ENCODE measurements at places on chromosomes 4 and X.

GRCh38 chr4:168269896-168270295 lies 48.7 kb downstream of the DDX60 start:
- no peak for DNase-seq

DNA sequence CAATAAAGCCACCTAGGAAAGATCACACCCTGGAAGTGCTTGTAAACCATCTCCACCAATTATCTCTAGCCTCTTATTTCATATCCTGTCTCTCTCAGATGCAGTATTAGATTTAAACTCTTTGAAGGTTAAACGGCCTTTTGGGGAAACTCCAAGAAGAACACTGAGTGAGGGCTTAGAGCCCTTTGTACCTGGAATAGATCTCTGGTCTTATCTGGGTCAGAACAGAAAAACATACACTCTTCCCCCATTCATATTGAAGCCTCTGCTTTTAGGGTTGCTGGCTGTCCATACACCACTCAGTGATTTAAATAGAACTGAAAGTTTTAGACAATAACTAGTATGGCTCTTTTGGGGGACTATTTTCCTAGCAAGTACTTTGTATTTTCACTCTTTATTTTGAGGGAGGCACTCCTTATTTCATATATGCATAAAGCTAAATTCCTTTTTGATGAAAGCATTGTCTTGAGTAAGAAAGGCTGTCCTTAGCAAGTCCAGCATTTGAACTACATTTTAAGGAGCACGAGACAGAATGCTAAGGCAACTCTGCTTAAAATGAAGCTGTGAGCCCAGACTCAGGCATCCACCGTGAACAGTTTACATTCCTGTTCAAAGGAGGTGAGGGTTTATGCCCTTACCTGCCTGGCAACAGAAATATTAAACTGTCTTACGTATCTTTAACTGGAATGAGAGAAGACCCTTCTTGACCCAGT lies 17.4 kb downstream of the YY2 start:
- no peak for DNase-seq

- DNase-seq = no peak
Observed at GRCh38 chr4:177332119-177332518, 22.4 kb downstream of the NEIL3 start.

- DNase-seq = no peak
Observed at GRCh38 chr4:3407171-3407771, 34.5 kb upstream of the HGFAC start.

- DNase-seq = no peak
Observed at GRCh38 chrX:110373310-110373709, 14.7 kb downstream of the RTL9 start.

GRCh38 chr4:37687194-37687562 lies 1.0 kb upstream of the RELL1 start:
- no peak for DNase-seq

GRCh38 chrX:103063191-103063845 lies 653 bp downstream of the BEX1 start:
- DNase-seq = no peak

DNA sequence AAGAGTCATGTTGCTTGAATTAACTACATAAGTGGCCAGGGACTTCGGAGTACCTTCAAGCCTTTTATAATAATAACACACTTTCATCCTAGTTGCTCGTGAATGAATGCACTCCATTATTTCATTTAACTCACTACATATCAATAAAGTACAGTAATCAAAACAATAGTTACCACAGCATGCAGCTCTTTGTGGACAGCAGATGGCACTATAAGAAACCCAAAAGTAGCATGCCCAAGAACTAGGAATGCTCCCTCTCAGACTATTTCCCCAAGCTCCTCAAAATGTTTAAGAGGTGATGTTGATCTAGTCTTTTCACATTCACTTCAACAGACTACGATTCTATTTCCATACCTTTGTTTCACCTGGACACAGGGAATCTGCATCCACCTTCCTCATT lies 500.8 kb upstream of the DIAPH2 start:
- DNase-seq = no peak

DNA sequence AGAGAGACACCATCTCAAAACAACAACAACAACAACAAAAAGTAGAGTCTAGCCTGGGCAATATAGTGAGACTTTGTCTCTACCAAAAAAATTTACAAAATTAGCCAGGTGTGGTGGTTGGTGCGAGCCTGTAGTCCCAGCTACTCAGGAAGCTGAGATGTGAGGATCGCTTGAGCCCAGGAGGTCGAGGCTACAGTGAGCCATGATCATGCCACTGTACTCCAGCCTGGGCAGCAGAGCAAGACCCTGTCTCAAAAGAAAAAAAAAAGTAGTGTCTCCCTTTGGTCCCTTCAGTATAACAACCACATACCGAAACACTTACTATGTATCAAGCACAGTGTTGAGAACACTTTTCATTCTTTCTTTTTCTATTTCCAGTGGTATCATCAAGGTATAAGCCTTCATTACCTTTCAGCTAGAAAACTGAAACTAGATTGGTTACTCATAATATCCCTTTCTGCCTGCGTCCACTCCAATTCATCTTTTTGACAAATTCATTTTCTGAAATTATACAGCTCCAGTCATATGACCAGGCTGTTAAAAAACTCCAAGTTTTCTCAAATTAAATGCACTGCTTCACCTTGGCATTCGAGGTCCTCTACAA lies 54.1 kb downstream of the RPS6KA3 start:
- DNase-seq = no peak

GRCh38 chrX:16920075-16920474 lies 26.4 kb upstream of the REPS2 start:
- DNase-seq = no peak

DNA sequence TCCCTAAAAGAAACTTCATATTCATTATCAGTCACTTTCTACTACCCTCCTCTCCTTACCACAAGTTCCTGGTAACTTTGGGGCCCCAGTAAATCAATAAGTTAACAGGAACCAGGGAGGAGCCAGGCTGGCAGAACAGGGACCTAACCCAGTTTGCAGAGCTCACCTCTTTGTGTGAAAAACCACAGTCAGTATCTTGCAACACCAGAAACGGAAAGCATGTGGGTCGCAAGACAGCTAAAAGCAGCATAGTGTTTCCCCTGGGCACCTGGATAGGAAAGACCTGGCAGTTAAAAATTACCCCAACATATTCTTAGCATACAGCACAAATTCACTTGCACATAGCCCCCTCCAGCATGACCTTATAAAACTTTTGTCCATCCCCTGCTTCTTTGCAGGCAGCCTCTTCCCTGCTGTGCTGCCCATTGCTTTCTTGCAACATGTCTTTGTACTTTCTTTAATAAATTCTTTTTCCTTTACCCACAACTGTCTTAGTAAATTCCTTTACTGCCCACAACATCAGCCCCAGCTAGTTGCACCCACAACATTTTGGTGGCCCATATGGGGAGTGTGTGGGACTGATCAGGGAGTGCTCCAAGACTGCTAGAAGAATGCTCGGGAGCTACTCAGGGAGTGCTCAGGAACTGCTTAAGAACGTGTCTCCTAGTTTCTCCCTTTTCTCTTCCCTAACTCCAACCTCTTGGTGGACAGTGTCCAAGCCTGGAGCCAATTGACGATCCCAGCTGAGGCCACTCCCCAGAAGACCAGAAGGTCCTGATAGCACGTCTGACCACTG lies 83.4 kb downstream of the MSN start:
- DNase-seq = no peak

DNA sequence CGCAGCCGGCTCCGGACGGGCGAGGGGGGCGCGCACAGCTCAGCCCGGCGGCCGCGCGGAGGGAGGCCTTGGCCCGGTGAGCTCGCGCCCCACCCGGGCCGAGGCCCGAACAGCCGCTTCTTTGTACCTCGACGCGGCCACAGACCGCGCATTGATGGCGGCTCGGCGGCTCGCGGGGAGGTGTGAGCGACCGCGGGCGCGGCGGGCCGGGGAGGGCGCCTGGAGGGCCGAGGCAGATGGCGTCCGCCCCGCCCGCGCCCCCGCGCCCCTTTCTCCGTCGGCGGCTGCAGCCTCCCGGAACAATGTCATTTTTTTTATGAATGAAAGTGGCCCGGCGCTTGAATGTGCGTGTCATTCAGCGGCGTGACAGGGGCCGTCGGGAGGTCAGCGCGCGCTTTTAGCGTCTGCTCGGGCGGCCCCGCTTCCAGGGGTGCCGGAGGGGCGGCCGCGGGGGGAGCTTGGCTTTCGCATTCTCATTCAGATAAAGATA lies 1.8 kb downstream of the FGFR3 start:
- DNase-seq = no peak

- no peak for DNase-seq
Observed at GRCh38 chr4:40963897-40964478, 214.2 kb downstream of the NSUN7 start.

DNA sequence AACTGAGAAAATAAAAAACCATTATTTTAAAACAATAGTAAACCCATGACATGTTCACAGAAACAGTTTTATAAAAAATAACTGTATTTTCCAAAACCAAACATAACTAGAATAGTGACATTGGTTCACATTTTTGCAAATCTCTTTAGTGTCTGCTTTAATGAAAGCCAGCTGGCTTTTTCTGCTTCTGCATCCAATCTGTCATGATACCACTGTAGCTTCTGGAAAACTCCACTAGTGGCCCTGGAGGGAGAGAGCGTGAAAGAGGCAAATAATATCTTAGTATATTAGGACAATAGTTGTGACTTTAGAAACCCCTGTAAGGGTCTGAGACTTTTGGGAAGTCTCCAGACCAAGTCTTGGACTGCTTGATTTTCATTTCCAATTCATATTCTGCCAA lies 31.1 kb downstream of the FGFBP1 start:
- no peak for DNase-seq

GRCh38 chr4:48518143-48518542 lies 28.1 kb downstream of the ZAR1 start:
- no peak for DNase-seq

GRCh38 chr4:105967058-105967658 lies 71.9 kb downstream of the NPNT start:
- no peak for DNase-seq

DNA sequence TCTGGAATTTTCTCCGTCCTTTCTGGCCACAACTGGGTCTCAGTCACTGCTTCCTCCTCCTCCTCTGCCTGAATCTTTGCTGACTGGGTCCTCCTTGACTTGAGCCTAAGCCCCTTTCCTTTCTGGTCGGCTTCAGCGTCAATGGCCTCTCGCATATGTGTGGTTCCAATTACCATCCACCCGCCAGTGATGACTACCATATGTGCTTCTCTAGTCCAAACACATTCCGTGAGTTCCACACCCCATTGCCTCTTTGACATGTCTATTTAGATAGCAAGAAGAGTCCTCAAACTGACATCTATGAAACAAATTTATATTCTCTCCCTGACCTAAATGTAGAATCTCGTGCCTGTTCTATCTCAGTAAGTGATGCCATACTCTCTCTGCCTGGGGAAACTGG lies 19.8 kb downstream of the MXRA5 start:
- no peak for DNase-seq

DNA sequence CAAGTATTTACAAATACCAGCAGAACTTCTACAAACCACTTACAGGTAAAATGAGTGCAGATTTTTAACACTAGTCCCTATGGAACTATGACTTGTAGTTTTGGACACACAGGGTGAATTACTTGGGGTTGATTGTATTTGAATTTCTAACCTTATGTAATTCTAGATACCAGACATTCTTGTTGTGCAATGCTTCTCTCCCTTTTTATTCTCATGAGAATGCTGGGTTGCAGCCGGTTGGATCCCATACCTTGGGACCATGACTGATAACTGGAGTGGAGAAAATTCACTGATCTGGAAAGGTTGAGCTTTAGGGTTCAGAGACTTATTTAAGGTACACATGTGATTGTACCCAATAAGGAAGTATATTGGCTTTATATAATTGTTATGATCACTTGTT lies 8.8 kb downstream of the TET2 start:
- DNase-seq = no peak

- no peak for DNase-seq
Observed at GRCh38 chr4:135239964-135240363, 1038.4 kb upstream of the PABPC4L start.

DNA sequence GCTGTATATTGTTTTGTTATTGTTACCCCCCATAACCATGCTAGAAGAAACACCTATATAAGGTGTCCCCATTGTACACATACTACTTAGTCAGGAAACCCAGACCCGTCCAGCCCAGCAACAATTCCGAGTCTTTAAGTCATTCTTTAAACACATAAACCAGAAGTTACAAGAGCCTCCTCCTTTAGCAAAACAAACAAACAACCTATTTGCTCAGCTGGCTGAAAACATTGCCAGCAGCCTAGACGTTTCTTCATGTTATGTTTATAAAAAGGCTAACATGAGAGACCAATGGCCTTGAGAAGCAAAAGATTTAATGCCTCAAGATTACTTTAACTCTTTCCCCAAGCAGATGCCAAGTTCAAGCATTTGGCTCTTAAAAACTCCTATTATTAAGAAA lies 1.4 kb downstream of the ACOX3 start:
- no peak for DNase-seq

DNA sequence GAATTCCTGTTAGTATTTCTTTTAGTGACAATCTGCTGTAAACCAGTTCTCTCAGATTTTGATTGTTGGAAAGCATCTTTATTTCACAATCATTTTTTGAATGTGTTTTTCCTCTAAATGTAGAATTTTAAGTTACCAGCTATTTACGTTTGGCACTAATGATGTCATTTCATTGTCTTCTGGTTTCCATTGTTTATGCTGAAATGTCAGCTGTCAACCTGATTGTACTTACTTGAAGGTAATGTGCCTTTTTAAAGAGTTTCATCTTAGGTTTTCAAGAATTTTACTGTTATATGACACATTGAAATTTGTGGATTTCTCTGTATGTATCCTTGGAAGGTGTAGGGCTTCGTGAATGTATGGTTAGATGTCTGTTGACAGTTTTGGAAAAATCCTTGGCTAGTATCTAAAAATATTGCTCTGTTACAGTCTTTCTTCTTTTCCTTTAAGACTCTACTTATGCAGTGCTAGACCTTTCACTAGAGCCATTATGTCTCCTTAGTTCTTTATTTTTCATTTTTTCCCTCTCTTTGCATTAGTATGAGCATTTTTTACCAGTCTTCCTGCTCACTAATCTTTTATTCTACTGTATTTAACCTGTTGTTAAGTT lies 30.4 kb downstream of the SMAD1 start:
- DNase-seq = no peak

- no peak for DNase-seq
Observed at GRCh38 chr4:127229855-127230608, 402.7 kb upstream of the INTU start.

- no peak for DNase-seq
Observed at GRCh38 chr4:184163813-184164212, 53.9 kb downstream of the ENPP6 start.

DNA sequence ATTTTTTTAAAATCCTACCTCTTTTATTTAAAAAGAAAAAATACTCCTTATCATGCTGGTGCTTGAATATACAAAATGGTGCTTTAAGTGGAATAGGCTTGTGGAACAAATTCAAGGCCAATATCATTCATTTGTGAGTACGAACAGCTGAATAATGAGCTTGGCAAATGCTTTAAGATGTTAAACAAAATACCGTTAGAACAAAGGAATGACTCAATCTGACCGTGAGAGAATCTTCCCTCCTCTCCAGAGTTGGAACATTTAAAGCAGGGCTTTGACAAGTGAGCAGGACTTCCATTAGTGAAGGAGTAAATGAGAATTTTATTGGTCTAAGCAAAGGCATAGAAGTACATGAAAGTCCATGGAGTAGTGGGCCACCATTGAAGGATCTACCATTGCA lies 74.5 kb downstream of the DCLK2 start:
- no peak for DNase-seq

GRCh38 chr4:970046-970745 lies 3.2 kb downstream of the DGKQ start:
- DNase-seq = no peak

Measured in HS-27A (cell line).